Neural crest cell (in vitro differentiated cells): ENCODE measurements at places on chromosomes 2 and 18.
A peak's percentile ranks its signal among the peaks of the same experiment; 100 is the strongest.

DNA sequence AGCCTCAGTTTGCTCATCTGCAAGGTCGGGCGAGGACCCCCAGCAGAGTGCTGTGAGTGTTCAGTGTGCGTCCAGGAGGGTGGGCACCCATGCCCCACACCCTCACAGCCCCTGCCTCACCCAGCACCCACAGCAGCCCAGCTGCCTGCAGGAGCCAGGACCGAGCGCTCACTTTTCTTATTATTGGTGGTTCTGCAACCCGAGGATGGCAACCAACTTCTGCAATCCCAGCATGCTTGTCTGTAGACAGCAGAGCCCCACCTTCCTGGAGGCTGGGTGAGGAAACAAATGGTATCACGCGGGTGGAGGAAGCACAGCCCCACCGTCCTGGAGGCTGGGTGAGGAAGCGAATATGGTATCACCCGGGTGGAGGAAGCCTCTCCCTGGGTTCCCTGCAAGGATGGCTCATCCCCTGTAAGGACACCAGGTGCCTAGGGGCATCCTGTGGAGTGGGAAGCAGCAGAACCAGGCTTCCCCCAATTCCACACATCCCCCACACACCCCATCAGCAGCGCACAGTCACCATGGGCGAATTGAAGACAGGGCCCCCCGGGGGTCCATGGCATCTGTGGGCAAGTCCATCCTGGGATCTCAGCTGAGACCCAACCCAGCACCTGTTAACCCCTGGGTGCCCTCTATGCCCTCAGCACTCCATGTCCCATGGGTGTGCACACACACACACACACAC is 220.5 kb upstream of the RAB6C start:
- no peak for DNase-seq

DNA sequence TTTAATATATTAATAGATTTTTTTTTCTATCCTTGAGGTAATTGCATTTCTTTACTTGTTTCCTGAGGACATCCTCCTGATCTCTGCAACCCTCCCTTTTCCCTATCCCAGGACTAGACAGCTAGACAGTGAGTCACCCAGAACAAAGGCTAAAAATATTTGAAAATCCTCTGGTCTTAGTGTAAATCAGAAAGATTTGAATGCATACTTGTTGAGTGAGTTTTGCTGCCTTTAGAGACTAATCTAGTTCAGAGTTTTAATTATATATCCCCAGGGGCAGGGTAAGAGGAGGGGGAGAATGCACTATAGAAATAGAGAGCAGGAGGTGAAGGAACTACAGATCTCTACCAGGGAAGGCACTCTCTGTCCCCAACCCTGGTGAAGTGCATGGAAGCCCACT is 202.3 kb upstream of the TCF4 start:
- DNase-seq = no peak

DNA sequence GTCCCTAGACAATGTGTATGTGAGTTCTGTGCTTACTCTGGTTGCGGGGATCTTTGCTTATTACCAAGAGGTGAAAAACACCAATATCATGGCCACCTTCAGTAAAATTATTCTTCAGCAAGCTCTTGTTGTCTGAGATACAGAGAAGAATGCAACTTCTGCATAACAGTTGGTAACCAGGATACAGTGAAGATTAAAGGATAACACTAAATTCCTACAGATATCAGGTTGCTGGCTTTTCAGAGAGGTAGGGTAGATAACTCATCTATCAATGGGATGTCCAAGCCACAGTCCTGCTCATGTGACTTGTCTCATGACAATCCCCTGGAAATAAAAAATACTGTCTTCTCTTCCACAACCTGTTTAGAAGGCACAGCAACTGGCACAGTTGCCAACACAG is 308.5 kb downstream of the TNS1 start:
- no peak for DNase-seq

GRCh38 chr2:201448061-201448460 is 3.2 kb downstream of the TRAK2 start:
- no peak for DNase-seq

GRCh38 chr2:11457935-11458334 is 8.0 kb downstream of the E2F6 start:
- DNase-seq = no peak

DNA sequence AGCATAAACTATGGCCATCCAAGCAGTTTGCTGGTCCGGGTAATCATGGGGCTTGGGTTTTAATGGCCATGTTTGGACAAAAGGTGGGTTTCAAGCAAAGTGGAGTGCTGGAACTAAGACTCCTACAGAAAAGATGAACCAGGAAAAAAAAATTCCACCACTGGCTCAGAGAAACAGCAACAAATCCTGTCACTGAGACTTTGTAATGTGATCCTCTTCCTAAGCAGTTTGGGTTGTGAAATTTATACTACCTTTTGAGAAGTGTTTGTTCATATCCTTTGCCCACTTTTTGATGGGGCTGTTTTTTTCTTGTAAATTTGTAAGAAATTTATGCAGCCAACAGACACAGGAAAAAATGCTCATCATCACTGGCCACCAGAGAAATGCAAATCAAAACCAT is 40.2 kb downstream of the MRPL33 start:
- DNase-seq = no peak

- DNase-seq = peak; percentile 12
These were observed 1.1 kb upstream of the FRZB start for GRCh38 chr2:182867426-182868053.

DNA sequence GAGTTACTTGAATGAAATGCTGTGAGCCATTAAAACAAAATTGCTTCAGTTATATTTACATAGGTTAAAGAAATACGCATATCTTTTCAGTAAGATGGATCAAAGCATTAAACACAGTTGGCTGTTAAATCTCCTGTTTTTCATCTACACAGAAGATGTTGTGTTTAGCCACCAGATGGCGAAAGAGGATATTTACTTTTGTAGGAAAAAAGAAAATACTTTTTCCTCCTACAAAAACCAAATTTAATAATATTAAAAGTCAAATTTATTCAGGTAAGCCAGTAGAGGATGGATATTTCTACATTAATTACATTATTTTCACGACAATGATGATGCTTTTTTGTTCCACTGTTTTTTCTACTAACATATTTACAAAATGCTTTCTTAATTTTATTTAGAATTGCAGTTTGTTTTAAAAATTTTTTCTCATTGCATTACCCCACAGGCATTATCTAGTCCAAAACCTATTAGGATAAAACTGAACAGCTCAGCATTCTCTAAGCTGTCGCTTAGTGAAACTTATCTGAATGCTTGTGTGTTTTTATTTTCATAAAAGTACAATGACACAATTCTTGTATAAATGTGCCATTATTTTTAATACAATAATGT is 173.7 kb downstream of the ASXL3 start:
- no peak for DNase-seq

GRCh38 chr2:27086724-27087593 is at the start of gene KHK:
TSS of gene KHK (plus strand) at chr2:27086772. CDS start at chr2:27087260, 488 bp downstream.
- peak; percentile 25 for DNase-seq

GRCh38 chr2:191625016-191625415 is 52.9 kb upstream of the NABP1 start:
- DNase-seq = no peak

DNA sequence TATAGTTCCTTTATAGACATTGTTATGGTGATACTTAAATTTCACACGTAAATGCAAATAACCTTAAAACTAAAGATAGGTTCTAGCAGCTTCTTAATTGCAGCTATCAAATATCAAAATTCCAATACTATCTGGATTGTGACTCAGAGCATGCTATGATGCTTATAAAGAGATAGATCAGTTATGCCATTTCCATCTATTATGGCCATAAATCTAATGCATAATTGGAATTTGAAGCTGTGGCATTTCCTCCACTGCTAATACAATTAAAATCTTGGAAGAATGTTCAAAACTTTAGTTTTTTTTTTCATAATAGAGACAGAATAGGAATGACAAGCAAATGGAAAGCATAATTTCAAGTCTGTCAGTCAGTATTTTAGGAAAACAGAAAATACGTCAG is 220.8 kb upstream of the GALNT5 start:
- no peak for DNase-seq
